ENCODE measurements at places on chromosomes 7 and 10. TPM values are rescaled to one million over a fixed set of nuclear protein-coding genes. Genes with fewer than 3 reads are reported as not detected.
A peak's percentile ranks its signal among the peaks of the same experiment; 100 is the strongest.

- no peak for DNase-seq
These were observed 30.0 kb downstream of the NET1 start for GRCh38 chr10:5442065-5442989.

The MARVELD1 gene
- not detected for total RNA-seq

The KIF11 gene
- 42.2 TPM for total RNA-seq

The TMEM209 gene
- 39.4 TPM for total RNA-seq

The ZNF488 gene
- total RNA-seq = not detected

GRCh38 chr10:18197706-18198105, 57.5 kb downstream of the CACNB2 start:
- DNase-seq = no peak

DNA sequence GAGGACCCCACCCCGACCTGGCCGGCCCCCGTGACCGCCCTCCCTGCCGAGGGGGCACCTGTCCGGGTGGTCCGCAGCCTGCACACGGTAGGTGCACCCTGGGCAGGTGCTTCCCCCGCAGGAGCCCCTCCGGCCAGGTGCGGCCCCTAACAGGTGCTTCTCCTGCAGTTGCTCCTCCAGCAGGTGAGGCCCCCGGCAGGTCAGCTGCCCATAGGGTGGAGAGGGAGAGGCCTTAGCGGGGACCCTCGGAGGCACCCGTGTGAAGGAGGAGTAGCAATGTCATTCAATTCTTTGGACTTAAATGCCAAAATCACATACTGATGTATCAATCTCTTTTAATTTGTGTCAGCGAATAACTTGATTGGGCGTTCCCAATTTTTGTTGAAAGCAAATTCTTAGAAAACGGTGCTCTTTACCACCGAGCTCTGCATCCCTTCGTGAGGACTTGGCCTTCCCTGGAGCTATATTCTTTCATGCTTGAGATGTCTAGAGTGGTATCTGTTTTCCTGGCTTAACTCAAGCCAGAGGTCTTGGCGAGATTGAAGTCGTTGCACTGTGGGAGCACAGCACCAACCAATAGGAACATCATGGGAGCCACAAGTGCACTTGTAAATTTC, 738 bp upstream of the NCAPG2 start:
- no peak for DNase-seq

The ACTR1A gene
- total RNA-seq = 108 TPM

GRCh38 chr10:31698181-31698830, 230.3 kb downstream of the ARHGAP12 start:
- no peak for DNase-seq

DNA sequence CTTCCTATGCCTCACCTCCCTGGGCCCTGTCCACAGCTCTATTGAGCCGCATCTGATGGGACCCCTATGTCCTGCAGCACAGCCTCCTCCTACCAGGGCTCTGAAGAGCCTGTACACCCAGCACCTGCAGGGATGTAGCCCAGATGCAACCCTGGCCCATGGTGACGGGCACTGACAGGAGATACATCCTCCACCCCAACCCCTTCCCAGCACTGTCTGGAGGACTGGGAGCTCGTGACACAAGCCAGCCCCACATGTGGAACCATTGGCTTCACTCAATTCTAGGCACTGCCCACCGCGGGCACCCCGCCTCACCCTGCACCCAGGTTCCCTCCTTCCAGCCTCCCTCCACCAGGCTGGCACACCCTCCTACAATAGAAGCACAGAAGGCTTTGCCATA, 2.6 kb upstream of the GRB10 start:
- no peak for DNase-seq

DNA sequence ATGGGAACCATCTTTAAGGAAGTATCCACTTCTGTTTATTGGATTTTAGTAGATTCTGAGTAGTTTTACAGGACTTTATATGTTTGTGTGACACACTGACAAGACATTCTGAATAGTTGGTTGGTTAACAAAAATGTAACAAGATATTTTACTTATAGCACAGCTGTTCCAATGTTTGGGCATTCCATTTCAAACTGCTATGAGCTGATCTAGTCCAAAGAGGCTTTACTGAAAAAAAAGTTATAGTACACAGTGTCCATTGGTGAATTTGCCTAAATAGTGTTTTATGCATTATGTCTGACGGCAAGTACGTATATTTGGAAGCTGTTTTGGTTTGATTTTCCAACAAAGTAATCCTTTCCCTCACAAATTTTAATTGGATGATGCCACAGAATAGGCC, 99.1 kb downstream of the SAMD9 start:
- DNase-seq = no peak

DNA sequence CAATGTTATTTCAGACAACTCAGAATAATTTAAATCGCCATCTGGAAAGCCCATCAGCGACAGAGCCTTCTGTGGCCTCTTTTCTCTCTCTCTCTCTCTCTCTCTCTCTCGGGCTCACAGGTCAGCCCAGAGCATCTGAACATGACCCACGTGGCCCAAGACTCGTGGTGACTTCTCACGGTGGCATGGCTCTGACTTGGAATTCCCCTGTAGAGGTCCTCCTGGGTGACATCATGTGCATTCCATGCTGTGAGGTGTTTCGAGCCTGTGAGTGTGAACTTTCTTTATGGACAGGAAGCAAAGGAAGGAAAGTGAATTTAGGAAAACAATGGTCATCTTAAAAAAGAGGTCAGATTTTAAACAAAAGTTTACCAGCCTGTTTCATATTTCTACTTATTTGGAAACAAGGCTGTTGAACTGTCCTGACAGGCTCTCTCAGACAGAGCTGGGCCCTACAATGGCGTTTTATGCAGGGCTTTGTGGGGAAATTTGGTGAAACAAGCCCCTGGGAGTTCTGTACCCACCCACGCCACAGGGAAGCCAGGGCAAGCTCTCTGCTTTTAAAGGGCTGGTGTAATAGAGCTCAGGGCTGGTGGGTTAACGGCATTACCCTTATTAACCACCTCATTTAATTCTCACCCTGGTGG, 359.7 kb upstream of the ZNF32 start:
- no peak for DNase-seq

- DNase-seq = peak; percentile 46
These were observed 9.7 kb downstream of the ATP6V0E2 start for GRCh38 chr7:149883452-149883861.

GRCh38 chr7:20352573-20353306, 22.0 kb downstream of the ITGB8 start:
- DNase-seq = no peak

DNA sequence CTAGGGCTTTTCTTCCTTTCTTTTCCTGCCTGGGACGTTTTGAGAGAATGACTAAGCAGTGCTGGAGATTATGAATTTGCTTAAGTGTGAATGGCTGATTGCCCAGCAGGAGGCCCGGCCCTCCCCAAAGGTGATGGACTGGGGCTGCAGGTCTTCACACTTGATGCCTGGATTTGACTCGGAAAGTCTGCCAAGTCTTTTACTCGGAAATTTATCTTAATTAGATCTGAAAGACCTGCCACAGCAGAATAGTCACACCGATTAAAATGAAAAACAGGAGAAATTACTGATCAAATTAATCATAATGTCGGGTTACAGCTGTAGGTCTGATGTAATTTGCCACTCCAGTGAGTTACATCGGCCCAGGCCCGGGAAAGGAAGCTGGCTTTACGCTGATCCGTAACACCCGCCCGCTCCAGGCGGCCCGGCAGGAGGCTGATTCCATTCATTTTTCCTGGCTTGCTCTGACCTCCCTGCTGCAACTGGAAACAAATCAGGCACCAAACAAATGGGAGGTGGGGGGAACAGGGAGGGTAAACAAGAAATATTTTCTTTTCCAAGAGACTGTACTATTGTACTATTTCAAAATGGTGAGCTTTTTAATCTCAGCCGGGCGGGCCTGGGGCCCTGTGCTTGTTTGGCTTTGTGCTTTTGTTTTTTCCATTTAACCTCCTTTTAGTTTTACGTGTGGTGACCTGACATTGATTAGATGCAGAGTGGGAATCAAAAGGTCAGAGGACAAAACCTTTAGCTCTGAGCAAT, 212.4 kb upstream of the YAE1 start:
- no peak for DNase-seq

GRCh38 chr10:100968863-100969186, 479 bp upstream of the SEMA4G start:
- no peak for DNase-seq

DNA sequence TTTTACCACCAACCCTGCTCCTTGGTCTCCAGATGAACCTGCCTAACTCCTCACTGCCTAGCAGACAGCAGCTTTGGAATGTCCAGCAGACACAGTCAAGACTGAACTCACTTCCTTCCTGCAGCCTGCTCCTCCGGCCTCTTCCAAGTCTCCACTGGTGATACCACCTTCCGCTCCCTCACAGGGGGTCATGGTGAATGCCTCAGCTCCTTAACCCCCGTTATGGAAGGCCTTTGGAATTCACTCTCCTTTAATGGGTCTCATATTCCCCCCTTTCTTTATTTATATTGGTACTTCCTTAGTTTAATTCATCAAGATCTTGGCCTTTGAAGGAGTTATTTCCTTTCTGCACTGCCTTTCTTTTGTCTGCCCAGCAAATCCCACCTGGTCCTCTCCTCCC, 44.9 kb upstream of the ZNF32 start:
- peak; percentile 37 for DNase-seq

DNA sequence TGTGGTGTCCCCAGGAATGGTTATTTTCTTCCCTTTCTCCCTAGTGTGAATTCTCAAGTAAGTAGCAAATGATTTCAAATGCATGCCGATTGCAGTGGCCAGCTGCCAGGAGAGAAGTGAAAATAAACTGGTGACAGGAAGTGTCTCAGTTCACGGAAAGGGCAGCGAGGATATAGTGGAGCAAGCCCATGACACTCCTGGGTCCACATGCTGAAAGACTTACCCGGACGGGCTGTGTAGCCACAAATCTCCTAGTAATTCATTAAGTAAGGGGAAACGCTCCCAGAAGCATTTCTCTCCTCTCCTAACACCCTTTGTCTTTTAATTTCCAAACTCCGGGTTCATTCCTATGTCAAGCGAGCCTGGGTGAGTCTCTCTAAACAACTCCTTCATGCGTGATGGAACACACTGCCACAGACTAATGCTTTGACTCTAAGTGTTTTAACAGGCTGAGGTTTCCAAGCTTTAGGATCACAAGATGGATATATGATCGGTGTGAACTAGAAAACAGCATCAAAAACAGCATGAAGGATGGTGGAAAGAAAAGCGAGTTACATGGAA, 125.6 kb downstream of the CYP26A1 start:
- no peak for DNase-seq

The OIT3 gene
- total RNA-seq = not detected

GRCh38 chr7:31744294-31744874, 57.4 kb downstream of the PPP1R17 start:
- DNase-seq = peak; percentile 63

All from natural killer cell treated with Interleukin-12 subunit alpha and Interleukin-12 subunit beta and Interleukin-15 and Interleukin-18, amount 100 ng/mL, for 72 hours (primary cell).